Fibroblast of skin of left quadriceps (primary cell): ENCODE measurements at places on chromosomes 6 and 20.

DNA sequence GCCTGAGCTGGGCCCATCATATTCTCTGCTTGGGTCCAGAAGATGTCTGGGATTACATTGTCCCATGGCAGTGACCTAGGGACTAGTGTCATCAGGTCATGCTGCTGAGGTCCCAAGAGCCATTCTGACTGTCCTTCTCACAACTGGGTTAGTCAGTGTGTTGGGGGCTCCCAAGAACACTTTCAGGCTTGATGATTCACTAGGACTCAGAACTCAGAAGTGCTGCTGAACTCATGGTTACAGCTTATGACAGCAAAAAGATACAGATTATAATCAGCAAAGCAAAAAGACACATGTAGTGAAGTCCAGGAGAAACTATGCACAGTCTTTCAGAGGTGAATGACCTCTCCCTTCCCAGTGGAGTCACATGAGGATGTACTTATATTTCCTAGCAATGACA lies 107.8 kb downstream of the SYNE1 start:
- DNase-seq: no peak

- no peak for DNase-seq
Observed at GRCh38 chr6:55174211-55175026, at the start of gene HCRTR2. TSS of gene HCRTR2 (plus strand) at chr6:55174515. CDS start at chr6:55174588, 73 bp downstream.

- DNase-seq: no peak
Observed at GRCh38 chr6:158485431-158485830, 74.5 kb upstream of the TMEM181 start.

DNA sequence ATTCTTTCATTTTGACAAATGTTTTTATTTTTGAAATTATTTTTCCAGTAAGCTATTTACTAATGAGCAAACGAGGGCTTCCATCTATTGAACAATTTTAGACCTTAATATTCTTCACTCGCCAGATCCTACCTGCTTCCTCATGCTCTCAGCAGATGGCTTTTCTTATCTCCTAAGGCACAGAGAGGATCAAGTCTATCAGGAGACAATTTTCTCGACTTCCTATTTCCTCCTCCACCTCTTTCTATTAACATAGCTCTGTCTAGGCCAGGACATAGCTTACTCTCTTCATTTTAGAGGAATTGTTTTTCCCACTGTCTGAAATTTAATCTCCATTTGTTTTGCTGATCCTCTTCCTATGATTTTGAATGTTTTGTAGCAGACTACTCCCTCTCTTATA lies 87.0 kb upstream of the MAN1A1 start:
- DNase-seq: no peak

GRCh38 chr20:49532285-49532946 lies 35.5 kb downstream of the PTGIS start:
- no peak for DNase-seq

GRCh38 chr6:32816746-32817204 lies at the start of gene HLA-DOB:
TSS of gene HLA-DOB (minus strand) at chr6:32817002. CDS start at chr6:32816951, 51 bp downstream.
- no peak for DNase-seq

DNA sequence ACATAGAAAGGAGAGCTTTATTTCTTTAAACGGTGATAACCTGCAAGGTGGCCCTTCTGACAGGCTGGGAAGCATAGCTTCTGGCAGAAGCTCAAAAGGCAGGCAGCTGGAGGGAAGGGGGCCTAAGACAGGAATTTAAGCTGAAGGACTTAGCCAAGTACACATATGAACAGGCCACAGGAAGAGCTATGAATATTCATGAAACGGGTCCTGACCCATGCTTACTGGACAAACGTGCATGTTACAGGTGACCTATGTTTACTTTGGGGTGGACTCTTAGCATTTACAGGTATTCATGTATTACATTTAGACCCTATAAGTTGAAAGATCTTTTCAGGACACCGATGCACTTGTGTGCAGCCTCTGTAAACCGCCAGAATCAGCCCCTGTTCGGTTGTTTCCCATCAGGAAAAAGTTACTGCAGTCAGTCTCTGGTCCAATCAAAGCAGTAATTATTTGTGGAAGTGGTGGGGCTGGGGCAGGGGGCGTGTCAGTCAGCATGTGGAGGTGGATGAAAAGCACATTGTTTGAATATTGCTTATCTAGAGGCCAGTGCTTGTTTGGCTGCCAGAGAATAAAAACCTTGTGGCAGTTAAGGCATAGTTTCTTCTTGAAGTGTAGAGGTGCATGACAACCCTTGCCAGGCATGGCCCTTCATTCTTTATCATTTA lies 2.9 kb upstream of the GZF1 start:
- no peak for DNase-seq

GRCh38 chr6:112665815-112666214 lies 318.7 kb downstream of the RFPL4B start:
- peak; percentile 28 for DNase-seq

GRCh38 chr20:22449188-22449973 lies 135.0 kb downstream of the FOXA2 start:
- no peak for DNase-seq

GRCh38 chr20:385448-385847 lies 4.9 kb downstream of the TRIB3 start:
- DNase-seq: no peak

GRCh38 chr6:83430611-83431544 lies at the start of gene ME1:
TSS of gene ME1 (minus strand) at chr6:83431051. CDS start at chr6:83430954, 97 bp downstream.
- DNase-seq: peak; percentile 66

DNA sequence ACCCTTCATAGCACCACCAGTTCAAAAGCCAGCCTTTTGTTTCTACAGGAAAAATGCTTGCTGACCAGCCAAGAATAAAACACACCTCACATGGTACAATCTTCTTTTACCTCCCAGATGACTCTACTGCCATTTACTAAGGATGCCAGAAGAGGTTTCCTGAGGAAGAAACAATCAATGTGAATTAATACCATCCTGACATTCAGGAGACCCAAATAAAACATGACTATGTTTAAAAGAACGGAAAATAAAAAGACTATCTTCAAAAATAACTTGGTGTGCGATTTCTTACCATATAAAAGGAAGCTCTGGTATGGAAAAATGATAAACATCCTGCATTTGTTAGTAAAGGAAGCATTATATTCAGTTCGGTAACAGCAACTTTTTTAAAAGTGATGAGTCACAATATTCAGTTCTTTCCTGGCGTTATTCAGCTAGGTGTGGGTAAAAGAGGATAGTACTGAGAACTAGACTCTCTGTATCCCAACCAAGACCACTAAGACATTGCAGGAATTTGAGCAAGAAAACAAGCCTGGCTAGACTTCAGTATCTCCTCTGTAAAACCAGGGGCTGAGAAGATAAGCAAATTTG lies 16.3 kb downstream of the COL21A1 start:
- DNase-seq: no peak

DNA sequence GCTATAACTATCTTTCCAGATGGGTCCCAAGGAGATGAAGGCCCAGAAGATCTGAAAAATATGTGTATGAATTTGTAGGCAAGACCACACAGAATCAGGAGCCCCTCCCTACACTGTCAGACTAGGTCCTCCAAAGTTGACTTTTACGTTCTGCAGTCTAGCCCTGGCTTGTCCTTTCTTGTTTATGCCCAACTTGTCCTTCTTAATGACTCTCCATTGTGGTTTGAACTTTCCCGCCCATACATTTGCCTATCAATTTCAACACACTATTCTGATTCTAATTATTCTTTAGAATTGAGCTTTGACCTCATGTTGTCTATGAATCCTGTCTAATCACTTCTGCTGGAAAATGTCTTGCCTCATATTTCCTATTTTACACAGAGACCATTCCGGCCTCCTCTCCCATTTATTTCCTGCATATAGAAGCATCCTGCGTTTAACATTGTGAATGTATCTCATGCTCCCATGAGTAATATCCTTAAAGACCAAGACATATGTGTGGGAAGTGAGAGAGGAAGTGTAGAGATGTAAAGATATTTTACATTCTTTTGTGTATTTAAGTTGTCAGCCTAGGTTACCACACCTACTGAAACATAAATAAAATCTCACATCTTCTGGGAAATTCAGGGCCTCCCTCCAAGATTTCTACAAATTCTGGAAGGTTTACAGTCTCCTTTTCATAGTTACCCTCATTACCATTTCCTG lies 348.3 kb downstream of the BCKDHB start:
- peak; percentile 92 for DNase-seq

- no peak for DNase-seq
Observed at GRCh38 chr6:89308525-89309395, 6.3 kb downstream of the GABRR2 start.

DNA sequence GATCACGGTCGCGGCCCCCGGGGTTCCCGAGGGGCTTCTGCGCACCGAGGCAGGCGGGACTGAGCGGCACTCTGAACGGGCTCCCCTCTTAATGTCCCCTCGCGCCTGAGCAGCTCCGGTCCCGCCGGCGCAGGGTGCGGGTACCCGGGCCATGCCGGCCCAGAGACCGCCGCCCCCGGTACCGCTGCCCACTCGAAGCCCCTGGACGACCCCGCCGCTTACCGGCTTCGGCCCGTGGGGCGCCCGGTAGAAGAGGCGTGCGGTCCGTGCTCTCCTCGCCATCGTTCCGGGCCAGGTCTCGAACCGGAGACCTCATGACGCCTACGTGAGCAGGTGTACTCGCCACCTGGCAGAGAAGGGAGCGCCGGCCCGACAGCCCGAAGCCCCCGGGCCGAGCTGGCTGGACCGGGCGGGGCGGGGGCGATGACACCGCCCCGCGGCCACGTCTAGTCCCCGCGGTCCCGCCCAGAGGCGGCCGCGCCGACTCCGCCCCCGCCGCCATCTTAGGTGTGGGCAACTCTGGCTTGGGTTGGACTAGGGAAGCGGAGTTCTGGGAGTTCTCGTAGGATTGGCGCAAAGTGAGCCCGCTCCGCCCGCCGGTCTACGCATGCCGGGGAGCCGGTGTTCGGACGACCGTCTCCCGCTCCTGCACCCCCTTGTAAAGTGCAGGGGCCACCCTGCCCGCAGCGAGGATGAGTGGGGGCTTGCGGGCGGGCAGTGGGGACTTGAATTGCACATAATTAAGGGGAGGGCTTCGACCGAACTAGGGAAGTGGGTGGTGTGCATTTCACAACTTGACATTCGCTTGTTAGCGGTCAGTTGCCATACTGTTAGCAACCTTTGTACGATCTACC lies at the start of gene SLC17A5:
Gene SLC17A5 (minus strand): TSS at position 422 of the 854 bp plus-strand sequence. CDS start 106 bp downstream, at position 316.
- peak; percentile 86 for DNase-seq

GRCh38 chr6:118869894-118870589 lies 23.9 kb upstream of the ASF1A start:
- no peak for DNase-seq

DNA sequence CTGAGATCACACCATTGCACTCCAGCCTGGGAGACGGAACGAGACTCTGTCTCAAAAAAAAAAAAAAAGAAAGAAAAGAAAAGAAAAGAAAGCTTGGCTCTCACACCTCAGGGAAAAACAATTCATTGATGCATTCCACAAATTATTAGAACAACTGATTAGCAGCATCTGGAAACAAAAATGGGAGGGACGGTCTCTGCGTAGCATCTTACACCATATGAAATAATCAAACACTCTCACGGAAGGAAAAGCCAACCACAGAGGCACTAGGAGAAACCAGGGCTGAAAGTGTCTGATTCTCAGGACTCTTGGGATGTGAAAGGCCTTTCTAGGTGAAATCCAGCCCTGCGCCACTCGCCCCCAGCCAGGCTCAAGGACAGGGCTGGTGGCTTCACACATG lies 2.3 kb upstream of the HELZ2 start:
- no peak for DNase-seq

DNA sequence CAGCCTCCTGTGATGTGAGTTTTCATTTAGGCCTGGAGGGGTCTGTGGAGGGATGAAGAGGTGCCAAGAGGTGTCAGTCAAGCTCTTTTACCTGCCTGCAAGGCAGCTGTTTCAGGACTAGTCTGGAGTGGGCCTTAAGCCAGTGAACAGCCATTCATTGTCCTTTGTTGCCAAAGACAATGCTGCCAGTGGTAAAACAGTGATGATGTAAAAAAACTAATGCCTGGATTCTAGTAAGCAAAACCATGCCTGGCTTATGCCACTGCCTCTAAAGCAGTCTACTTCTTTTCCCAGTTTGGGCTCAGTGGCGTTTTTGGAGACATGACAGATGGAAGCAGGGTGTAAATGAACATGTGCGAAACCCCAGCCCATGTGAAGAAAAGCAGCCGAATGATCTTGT lies 93.5 kb upstream of the KCNK16 start:
- DNase-seq: no peak

GRCh38 chr6:3741477-3741871 lies 10.0 kb downstream of the PXDC1 start:
- no peak for DNase-seq

- no peak for DNase-seq
Observed at GRCh38 chr20:55586610-55587009, 418.7 kb downstream of the CBLN4 start.

DNA sequence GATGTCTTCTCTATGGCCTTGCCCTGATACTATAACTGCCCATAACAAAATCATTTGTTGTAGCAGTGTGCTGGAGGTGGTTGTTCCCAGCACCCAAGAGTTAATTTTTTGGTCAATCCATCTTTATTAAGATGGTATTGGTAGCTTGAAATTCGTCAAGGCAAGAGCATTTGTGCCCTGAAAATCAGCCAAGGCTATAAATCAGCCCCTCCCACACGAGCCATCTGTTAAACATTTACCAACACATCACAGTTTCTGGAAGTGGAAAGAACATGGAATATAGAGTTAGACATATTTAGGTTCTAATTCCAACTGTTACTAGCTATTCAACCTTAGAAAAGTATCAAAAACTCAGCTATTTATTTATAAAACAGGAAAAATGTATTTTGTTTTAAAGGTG lies 888.4 kb upstream of the GJE1 start:
- DNase-seq: no peak

GRCh38 chr6:169452117-169452868 lies 198.6 kb upstream of the THBS2 start:
- peak; percentile 45 for DNase-seq

DNA sequence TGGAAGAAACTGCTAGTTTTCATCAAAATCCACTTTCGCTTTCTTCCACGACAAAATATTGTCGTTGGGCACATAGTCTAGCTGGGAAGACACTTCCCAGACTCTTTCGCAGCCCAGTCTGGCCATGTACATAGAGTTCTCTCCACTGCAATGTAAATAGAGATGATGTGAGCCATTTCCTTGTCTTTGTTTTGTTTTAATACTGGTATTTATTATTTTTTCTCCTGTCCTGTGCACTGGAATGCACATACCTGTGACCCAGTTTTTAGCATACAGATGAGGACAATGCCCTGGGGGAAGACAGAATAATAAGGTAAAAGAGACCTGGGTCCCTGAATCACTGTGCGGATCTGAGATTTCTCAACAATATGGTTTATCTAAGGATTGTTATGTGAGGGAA lies 149.5 kb upstream of the BMP5 start:
- no peak for DNase-seq

- no peak for DNase-seq
Observed at GRCh38 chr6:39169448-39170344, 54.7 kb upstream of the SAYSD1 start.

- DNase-seq: no peak
Observed at GRCh38 chr6:139583420-139583819, 209.0 kb upstream of the CITED2 start.

DNA sequence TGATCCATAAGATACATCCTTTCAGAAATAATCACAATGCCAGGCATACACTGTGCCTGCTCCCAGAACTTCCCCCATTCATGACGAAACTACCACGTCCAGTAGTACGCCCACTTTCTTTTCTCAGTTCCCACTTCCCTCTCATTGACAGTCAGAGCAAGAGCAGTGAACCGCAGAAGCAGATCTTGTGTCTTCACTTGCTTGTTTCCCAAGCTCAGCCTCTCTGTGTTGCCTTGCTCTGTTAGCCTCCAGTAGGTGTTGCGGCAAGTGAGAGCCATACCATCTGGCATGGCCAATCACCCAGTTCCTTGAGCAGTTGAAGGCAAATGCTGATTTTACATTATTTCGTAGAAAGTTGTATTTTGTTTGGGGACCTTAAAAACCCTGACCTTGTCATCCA lies 11.7 kb downstream of the UST start:
- no peak for DNase-seq
